SK-N-SH (cell line): ENCODE measurements at places on chromosomes 3 and 15. TPM values are rescaled to one million over a fixed set of nuclear protein-coding genes. Genes with fewer than 3 reads are reported as not detected.

- DNase-seq = no peak
These were observed 69.4 kb downstream of the SRGAP3 start for GRCh38 chr3:9179826-9180763.

DNA sequence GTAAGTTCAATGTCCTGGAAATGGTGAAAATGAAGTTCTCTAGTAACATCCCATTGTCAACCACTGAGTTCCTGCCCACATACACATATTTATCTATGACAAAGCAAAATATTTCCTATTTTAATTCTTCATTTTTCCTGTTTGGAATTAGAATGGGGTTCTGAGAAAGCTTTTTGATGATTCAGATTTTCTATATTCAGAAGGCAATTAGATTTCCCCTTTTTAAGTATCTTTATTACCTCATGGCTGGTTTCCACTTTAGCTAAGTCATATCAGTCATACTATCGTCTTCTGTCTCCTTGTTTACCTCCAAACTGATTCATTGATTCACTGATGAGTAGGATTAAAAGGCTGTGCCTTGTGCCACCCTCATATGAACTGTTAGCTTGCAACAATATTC is 17.9 kb downstream of the ETFA start:
- no peak for DNase-seq

DNA sequence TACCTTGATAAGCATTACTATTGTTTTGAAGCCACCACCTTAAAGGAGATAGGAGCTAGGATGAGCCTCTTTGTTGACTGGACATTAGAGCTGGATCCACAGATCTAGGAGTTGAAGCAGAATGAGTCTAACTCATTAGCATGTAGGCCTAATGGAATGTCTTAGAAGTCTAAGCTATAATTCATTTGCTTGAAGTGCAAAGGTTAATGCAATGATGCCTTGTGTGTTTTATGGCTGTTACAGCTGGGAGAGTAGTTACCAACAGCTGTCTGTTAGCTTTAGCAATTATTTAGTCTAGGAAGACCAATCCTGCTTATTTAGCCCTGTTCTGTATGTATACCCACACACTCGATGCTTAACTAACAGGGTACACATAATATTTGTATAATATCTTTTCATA is 419.3 kb downstream of the TUSC7 start:
- no peak for DNase-seq

- DNase-seq = no peak
These were observed 347.3 kb downstream of the ZBTB20 start for GRCh38 chr3:114799816-114800215.

GRCh38 chr15:60325905-60326304 is 71.9 kb downstream of the ANXA2 start:
- DNase-seq = no peak

DNA sequence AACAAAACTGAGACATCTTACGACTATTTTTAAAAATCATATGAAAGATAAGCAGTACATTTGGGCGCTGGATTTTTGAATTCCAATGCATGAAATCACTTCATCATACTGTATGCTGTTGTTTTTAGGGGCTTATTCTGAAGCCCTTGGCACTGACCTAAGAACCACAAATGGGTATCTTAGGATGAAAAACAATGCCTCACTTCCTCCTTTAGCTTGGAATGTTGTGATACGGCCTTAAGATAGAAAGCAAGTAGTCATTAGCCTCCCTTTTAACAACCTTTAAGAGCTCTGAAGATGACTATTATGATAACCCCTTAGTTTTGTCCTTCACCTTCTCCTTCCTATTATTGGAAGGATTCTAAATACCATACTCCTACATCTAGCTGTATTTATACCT is 289.8 kb downstream of the ARPP21 start:
- DNase-seq = no peak

GRCh38 chr3:64342940-64343688 is 117.8 kb upstream of the PRICKLE2 start:
- DNase-seq = peak; percentile 11

DNA sequence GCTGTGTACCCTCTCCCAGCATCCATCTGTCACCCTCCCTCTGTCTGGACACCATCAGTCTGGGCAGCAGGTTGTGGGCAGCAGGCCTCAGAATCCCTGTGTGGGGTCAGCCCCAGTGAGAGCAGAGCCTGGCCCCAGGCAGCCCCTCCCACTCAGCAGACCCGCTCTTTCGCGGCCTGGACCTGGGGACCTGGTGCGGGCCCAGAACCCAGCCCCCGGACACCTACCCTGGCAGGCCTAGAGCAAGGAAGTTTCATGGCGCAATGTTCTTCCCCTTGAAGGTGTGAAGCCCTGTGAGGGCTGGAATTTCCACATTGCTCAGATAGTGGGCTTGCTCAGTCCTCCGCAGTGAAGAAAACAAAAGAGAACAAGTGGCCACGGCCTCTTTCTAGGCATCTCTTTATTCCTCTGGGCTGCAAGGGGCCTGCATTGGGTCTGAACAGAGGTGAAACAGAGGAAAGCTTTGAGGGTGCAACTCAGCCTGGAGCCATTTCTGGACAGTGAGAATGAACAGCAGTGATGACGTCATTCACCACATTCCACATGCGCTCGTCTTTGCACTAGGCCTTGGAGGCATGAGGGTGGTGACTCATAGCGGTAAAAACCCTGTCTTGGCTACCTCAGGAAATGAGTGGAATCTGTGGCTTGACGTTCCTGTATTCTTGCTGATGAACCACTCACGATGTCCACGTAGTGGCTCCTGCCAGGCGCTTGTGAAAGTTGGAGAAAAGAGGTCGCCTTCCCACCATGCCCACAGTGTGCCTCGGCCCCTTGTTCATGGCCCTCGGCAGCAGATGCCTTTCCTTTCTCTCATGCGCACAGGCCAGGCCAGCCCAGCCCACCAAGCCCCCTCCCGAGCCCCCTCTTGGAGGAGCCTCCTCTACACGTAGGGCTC is 66.1 kb downstream of the SLC30A4 start:
- peak; percentile 49 for DNase-seq

DNA sequence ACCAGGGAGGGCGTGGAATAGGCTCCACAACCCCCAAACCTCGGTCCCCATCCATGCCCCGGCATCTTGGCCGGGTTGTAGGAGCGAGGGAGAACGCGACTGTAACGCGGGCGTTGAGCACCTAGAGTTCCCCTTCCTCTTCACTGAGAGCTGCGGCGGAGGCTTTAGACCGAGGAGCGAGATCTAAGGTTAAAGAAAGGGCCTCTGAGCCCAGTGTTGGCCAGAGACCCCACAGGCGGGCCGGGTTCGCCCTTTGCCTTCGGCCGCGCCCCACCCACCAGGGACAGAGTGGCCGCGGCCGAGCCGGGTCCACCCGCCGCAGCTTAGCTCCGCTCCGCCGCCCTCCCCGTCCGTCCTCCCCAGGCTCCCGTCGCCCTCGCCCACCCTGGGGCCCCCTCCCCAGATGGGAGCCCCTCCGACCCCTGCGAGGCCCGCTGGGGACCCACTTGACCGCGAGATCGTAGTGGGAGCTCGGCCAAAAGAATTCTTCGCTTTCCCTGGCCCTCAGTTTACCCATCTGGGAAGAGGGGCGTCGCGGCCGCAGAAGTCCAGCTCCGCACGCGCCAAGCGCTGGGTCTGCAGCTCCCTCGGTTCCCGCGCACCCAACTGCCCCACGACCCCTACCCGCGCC is 425 bp downstream of the ANPEP start:
- DNase-seq = peak; percentile 57

DNA sequence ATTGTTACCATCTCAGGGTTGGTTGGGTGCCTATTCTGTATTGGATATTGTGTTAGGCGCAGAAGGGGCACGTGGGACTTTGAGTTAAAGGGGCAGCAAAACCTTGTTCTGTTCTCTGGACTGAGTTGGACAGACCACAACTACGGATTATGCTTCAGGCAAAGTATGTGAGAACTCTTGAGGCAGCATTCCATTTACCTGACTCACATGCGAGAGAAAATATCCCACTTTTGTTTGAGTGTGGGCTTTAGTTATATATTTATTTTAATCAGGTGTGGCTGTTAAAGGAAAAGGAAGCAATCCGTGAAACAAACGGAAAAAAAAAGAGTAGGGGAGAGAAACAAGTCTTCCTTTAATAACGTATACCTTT is 627 bp upstream of the PLS1 start:
- DNase-seq = no peak

- no peak for DNase-seq
These were observed 37.9 kb upstream of the CTSH start for GRCh38 chr15:78982736-78983135.

- no peak for DNase-seq
These were observed 16.2 kb upstream of the CCR8 start for GRCh38 chr3:39313289-39313688.

- DNase-seq = no peak
These were observed 18.9 kb upstream of the CMTM8 start for GRCh38 chr3:32219537-32219936.

DNA sequence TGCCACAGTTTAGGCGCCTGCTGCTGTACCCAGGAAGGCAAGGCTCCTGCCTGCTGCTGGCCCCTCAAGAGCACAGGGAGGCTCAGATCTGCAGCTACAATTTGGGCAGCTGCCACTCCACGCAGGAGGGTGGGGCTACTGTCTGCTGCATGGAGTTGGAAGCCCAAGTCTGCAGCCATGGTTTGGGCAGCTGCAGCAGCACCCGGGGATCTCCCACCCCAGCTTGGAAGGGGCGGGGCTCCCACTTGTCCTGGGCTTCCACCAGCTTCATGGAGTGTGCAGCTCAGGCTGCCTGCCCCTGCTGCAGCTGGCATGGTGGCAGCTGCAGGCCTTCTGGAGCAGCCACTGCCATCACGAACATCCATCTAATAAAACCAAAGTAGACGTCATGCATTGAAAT is 512.9 kb downstream of the PYDC2 start:
- no peak for DNase-seq

DNA sequence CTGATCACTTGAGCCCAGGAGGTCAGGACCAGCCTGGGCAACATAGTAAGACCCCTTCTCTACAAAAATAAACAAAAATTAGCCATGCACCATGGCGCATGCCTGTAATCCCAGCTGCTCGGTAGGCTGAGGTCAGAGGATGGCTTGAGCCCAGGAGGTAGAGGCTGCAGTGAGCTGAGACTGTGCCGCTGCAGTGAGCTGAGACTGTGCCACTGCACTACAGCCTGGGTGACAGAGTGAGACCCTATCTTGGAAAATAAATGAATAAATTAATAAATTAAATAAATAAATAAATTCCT is 10.8 kb downstream of the SHISA5 start:
- DNase-seq = no peak

GRCh38 chr15:65939901-65940617 is 70.8 kb downstream of the RAB11A start:
- DNase-seq = no peak

DNA sequence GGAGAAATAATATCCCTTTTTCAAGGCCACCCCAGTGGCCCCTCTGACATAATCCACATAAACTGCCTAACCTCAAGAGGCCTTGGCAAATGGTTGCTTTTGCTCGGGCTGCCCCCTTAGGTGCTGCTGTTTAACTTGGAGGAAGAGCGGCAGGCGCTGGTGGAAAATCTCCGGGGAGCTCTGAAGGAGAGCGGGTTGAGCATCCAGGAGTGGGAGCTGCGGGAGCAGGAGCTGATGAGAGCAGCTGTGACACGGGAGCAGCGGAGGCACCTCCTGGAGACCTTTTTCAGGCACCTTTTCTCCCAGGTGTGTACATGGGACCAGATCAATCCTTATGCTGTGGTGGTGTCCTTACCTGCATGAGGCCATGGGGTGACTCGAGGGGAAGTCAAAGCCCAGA is 15.0 kb downstream of the DUOX1 start:
- DNase-seq = no peak

GRCh38 chr3:64046996-64047594 is 23.8 kb upstream of the PSMD6 start:
- DNase-seq = no peak

GRCh38 chr3:164351131-164351530 is 727.2 kb downstream of the SI start:
- DNase-seq = no peak

- DNase-seq = no peak
These were observed 332.0 kb upstream of the GRM7 start for GRCh38 chr3:6528951-6529350.

DNA sequence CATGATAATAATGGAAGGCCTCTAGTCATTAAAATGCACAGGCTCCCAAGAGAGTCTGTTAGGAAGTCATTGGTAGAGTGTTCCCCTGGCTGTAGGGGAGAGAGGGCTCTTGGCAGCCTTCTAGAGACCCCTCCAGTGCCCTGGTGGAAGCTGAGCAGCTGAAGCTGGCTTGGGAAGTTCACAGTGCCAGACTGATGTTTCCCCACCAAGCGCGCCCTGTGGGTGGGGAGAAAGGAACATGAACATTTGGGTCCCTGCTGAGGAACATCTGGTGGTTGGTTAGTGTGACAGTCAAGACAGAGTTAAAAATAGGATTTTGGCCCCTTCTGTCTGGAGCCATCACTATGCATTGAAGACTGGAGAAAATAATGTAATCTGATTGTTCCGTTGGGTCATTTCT is 37.1 kb upstream of the RGMA start:
- no peak for DNase-seq

DNA sequence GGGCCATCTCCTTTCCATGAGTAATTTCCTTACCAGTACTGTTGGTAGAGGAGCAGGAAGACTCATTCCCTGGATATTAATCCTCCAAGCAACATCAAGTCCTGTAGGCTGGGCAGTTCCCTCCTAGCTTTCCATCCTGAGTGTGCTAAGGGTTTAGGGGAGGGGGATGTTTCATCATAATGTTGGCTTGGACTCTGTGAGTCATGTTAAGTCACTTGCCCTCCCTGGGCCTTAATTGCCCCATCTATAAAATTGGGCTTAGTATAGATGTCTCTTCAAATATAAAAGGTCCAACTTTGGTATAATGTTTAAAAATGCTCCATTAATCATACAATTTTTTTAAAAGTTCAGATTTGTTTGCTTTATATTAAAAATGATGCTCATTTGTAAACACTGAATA is 52.7 kb downstream of the TLE3 start:
- no peak for DNase-seq

DNA sequence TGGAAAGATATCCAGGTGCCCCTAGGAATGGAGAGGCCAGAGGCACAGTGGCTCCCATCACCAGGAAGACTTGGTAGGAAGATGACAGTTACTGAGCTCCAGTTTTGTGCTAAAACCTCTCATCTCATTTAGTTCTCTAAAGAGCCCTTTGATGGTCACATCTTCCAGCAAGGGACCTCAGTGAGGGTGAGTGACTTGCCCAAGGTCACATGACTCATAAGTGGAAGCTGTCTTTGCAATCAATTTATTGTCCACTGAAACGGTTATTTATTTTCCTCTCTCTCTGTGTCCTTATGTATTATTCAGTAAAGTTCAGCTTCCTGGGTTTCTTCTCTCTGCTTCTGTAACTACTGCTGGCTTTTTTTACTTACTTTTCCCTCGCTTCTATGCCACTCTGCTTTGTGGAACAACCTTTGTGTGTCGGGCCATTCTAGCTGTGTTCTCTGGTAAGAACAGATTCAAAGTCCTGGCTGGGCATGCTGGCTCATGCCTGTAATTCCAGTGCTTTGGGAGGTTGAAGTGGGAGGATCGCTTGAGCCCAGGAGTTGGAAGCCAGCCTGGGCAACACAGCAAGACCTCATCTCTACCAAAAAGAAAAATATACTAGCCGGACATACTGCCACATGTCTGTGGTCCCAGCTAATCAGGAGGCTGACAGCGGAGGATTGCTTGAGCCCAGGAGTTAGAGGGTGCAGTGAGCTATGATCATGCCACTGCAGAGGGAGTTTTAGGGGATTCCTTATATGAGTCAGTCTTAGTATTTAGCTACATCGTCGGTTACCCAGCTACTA is 55.9 kb downstream of the PDIA5 start:
- no peak for DNase-seq

CASR gene
- polyA plus RNA-seq = not detected in 2 replicates

SHC4 gene
- polyA plus RNA-seq = 1.6 and 1.9 TPM in 2 replicates

TRPC1 gene
- 9.6 and 13.4 TPM in 2 replicates for polyA plus RNA-seq

FRMD5 gene
- 24.8 and 26.7 TPM in 2 replicates for polyA plus RNA-seq

CGNL1 gene
- polyA plus RNA-seq = 0.23 and 0.24 TPM in 2 replicates

WDR49 gene
- not detected in 2 replicates for polyA plus RNA-seq

SCN11A gene
- polyA plus RNA-seq = 0.02 TPM in 2 replicates

MAPKAPK3 gene
- polyA plus RNA-seq = 29.4 and 35.6 TPM in 2 replicates
